ENCODE measurements at places on chromosomes 7 and 10. TPM values are rescaled to one million over a fixed set of nuclear protein-coding genes. Genes with fewer than 3 reads are reported as not detected.

AUTS2 gene
- polyA plus RNA-seq: 8.8 TPM

HOXA4 gene
- not detected for polyA plus RNA-seq

ELOVL3 gene
- not detected for polyA plus RNA-seq

- peak; percentile 83 for DNase-seq
Measured at GRCh38 chr10:114470956-114471905, 66.9 kb upstream of the AFAP1L2 start.

DNA sequence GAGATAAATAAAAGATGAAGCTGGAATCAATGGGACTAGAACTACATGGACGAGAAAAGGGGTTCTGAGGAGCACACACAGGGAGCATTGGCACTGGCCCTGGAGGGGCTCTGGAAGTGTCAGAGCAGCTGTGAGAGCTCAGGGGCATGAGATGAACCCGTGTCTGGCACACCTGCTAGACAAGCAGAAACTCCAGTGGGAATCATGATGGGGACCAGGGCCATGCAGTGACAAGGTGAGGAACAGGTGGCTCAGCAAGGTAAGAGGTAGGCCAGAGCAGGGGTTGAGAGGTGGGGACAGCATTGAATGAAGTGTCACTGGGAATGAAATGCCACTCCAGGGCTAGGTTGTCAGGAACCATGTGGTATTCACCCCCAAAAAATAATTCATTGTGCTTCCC, 588.5 kb downstream of the GRID1 start:
- no peak for DNase-seq

- DNase-seq: peak; percentile 39
Measured at GRCh38 chr10:3635697-3636096, 149.3 kb downstream of the KLF6 start.

DNA sequence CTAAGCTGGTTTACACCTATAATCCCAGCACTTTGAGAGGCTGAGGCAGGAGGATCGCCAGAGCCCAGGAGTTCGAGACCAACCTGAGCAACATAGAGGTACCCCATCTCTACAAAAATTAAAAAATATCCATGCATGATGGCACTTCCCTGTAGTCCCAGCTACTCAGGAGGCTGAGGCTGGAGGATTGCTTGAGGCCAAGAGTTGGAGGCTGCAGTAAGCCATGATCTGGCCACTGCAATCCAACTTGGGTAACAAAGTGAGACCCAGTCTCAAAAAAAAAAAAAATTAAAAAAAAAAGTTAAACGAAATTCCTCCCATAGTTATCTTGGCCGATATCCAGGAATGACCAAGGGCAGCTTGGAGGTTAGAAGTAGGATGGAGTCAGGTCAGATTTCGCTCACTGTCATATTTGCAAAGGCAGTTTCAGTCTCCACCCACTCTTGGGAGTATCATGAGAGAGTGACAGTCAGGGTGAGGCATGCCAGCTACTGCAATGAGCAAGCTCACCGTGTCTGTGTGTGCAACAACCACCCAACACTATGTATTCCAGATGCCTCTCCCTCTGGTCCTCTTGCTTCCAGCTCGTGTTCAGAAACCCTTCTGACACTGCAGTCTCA, 6.0 kb upstream of the ZDHHC4 start:
- no peak for DNase-seq

DNA sequence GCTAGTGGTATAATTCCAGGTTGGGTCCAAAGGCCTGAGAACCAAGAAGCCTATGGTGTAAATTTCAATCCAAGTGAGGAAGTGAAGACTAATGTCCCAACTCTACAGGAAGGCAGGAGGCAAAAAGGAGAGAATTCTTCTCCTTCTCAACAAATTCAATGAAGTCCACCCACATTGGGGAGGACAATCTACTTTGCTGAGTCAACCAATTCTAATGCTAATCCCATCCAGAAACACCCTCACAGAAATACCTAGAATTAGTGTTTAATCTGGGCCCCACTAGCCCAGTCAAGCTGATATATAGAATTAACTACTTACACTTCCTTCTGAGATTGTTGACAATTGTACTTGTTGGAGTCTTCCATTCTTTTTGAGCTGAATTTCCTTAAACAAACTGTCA, 413.2 kb upstream of the PHF14 start:
- no peak for DNase-seq

GRCh38 chr10:121598263-121599249, at the start of gene FGFR2:
TSS of gene FGFR2 (minus strand) at chr10:121598444. CDS start at chr10:121593817, 4,627 bp downstream.
- DNase-seq: peak; percentile 78

DNA sequence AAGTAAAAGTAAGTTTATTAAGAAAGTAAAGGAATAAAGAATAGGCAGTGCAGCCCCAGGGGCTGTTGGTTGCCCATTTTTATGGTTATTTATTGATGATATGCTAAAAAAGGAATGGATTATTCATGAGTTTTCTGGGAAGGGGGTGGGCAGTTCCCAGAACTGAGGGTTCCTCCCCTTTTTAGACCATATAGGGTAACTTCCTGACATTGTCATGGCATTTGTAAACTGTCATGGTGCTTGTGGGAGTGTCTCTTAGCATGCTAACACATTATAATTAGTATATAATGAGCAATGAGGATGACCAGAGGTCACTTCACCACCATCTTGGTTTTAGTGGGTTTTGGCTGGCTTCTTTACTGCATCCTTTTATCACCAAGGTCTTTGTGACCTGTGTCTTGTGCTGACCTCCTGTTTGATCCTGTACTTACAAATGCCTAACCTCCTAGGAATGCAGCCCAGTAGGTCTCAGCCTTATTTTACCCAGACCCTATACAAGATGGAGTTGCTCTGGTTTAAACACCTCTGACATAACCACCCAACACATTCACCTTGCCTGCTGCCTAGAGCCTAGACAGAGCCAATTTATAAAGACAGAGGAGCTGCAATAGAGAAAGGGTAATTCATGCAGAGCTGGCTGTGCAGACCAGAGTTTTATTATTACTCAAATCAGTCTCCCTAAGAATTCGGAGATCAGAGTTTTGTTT, 10.9 kb upstream of the ERCC6 start:
- no peak for DNase-seq

- no peak for DNase-seq
Measured at GRCh38 chr10:34200355-34200901, 614.7 kb downstream of the PARD3 start.

DNA sequence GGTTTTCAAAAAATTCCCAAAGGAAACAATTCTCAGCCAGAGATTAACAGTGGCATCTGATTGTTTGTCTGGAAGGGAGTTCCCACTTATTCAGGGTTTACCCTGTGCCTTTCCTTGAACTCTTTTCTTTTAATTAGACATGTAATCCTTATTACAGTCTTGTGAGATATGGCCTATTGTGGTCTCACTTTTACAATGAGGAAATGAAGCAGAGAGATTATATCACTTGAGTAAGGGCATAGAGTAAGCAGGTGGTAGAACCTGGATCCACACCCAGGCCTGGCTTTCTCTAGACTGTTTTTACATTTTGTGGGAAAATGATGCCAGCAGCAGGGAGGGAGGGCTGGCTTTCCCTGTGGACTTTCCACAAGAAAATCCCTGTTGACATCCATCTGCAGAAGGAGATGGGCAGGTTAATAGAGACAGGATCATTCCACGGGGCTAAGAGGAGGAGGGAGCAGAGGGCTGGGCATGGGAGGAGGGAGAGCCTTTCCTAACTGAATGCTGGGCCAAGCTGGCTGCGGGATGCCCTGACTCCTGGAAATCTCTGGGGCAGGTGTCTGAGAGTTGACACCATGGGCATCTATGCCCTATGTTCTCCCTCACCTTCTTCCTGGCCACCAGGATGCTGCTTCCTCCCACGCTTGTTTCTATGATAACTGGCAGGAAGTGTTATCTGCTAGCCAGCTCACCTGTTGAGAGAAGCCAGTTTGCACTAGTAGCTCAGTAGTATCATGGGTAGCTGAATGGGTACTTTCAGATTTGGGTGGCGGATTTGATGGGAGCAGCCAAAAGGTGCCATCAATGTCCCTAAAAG, 28.7 kb upstream of the ARHGAP22 start:
- DNase-seq: no peak

Measured in small intestine (tissue), 16 donors.